Left forelimb (tissue), 1 donor: ENCODE measurements at places on chromosomes 11 and 22.

DNA sequence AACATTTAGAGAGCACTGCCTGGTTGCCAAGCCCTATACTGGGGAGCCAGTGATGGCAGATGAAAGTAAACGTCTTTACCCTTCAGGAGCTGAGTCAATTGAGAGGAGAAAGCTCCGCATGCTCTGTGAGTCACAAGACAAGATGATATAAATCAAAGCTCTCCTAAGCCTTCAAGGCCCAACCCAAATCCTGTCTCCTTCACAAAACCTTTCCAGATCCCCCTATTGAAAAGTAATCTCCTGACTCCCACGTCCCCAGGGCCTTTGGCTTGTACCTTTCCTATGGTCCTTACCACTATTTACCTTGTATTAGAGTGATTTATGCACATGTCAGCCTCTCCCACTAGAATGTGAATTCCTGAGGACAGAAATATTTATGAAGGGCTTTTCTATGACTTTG is 230.1 kb upstream of the TENM4 start:
- no peak for DNase-seq

GRCh38 chr11:48108231-48109045 is 108.2 kb upstream of the OR4B1 start:
- DNase-seq, result peak; percentile 40

- DNase-seq, result no peak
Observed at GRCh38 chr11:77580712-77581337, 8.9 kb upstream of the AQP11 start.

DNA sequence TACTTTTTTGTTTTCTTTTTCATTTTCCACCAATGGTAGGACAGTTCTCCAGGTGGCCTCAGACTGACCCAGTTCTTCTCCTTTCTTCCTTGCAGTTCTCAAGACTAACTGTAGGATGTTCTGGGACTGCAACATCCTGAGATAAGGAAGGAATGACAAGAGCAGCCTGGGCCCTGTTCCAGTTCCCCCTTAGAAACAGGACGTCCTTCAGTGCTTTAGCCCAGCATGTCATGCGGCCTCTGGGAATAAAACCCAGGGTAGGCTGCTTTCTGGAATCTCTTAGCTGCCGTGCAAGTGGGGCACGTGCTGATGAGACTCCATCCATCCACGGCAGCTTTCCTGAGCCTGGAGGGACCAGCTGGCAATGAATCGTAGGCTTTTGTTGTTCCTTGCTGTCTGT is 24.0 kb upstream of the CADM1 start:
- no peak for DNase-seq

DNA sequence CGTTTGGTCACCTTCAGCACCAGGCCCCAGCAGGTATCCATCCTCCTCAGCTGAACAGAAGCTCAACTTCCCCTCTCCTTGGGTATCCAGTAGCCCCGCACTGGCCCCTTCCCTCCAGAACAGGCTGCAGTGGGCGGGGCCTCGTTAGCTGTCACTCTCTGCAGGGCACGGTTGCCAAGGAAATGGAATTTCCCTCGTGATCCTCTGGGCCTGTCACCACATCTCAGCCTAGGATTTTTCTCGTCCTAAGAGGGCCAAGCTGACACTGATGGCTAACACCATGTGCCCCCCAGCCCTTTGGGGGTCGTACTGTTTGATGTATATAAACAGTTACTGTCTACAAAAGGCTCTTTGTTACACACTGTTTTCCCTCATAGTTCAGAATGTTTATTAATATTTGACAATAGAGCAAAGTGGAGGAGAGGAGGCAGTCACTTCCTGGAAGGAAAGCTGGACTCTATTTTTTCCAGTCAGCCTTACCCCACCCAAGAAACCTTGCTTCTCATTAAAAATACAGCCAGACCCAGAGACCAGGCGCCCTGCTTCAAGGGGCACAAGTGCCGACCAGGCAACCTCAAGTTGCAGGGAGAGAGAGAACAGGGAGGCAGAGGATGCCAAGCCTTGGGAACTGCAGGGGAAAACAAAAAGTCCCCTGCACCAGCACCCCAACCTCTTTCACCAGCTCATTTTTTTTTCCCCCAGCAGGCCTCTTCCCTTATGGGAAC is 44.5 kb downstream of the FEZ1 start:
- no peak for DNase-seq

- no peak for DNase-seq
Observed at GRCh38 chr11:88552379-88553062, 215.0 kb upstream of the CTSC start.

DNA sequence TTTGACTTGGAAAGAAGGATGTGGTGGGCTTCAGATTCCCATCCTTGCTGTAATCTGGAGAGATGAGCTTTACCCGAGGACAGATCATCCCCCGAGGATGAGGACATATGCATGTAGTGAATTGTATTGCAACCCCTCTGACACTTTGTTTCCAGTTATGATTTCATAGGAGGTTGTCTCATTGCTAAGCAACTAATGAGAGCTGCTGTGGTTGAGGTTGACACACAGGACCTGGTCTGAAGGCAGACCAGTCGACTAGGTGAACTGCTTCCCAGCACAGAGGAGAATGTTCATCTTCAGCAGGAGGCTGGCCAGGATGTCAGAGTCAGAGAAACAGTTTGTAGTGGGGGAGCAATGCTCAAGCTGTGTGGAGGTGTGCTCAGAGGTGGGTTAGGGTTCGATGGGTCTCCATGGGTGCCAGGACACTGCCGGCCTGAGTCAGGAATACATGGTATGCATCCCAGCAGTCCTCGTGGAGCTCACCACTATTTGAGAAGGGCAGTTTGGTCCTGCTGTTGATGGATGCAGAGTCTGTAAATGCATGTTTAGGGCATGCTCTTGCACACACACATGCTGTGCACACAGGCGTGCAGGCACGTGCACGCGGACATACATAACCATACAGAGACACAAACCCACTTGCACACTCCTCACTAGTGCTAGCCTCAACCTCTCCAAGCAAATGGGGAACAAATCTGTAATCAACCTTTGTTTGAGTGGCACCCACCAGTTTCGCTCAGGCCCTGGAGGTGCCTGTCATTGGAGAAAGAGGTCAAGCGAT is 153.7 kb downstream of the TBC1D22A start:
- DNase-seq, result no peak

DNA sequence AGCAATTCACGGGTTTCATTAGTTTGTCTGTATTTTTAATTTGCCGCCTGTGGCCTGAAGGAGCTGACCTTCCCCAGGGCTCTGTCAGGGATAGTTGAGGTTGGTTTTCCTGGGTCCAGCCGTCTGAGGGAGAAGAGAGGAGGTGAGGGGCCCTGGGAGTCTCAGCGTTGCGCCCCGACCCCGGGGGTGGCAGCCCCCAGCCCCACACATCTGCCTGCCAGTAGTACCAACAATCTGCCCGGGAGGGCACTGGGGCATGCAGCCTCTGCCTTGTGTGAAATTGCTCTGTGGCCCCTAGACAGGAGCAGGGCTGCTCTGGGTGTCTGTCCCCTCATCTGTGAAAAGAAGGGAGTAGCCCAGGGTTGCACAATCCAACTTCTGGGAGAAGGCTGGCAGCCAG is 6.6 kb downstream of the B3GAT1 start:
- DNase-seq, result no peak

DNA sequence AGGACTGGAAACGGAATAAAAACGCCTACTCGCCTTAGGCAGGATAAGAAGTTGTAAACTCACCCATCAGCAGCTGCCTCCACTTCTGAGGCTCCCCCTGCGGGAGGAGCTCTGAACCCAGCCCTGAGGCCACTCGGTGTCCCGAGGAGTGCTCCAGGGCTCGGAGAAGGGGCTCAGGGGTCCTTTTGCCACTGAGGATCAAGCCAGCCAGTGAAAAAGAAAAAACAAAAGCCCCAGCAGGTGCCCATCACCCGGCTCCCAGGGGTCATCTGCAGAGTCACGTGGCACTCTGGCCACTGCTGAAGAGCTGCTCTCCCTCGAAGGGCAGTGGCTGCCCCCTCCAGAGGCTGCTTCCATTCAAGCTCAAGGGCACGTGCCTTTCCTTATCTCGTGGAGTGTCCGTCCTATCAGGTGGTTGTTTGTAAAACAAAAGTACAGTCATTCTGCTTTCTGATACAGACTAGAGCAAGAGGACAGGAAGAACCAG is 29.0 kb downstream of the NUP50 start:
- DNase-seq, result no peak

DNA sequence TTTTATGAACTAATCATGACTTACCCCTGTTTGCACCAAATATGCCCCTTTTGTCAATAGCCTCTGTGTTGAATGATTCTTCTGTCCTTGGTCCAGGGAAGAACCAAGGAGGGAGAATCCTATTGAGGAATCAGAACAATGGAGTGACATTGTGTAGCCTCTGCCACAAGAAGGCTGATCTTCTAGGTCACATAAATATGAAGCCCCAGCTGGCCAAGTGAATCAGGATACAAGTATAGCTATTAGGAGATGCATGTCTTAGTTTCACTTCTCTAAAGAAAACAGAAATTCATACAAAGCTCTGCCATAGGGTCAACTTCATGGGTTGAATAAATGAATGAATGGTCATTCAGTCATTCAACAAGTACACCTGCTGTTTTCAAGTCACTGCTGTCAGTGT is 118.2 kb upstream of the BLID start:
- no peak for DNase-seq

DNA sequence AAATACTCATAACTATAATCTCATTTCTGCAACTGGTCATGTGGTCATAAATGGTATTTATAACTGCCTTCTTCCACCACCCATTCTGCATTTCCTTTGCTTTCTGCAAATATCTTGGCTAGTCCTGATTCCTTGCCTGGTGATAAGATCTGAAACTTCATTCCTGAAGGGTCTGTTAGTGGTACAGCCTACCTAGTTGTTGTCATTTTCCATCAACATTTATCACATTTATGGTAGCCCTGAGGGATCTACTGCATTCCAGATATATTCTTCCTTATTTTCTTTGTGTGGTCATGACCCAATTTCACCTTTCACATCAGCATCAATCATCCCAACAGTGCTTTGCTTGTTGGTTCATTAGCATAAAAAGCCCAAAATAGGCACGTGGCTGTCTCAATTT is 50.1 kb downstream of the DDX6 start:
- no peak for DNase-seq

- no peak for DNase-seq
Observed at GRCh38 chr22:42754658-42755057, 34.0 kb upstream of the A4GALT start.

DNA sequence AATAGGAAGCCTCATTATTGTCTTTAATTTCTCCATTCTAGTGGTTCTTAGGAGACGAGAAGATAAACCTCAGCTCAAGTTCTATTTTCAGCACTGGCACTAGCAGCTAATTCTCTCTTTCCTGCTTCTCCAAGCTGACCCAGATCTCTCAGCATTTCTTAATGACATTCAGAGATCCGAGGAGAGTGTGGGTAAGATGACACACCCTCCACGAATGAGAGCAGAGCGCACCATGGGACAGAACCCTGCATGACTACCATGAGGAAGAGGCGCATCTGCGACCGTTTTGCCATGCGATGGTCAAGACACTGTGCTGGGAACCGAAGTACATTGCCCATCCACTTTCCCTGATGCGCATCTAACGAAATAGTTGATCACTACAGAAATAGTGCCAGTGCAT is 241.8 kb downstream of the LARGE1 start:
- no peak for DNase-seq

- peak; percentile 73 for DNase-seq
Observed at GRCh38 chr11:45285930-45286632, at the start of gene SYT13. SYT13 (minus strand) TSS chr11:45286341; CDS start chr11:45286207, 134 bp downstream.

DNA sequence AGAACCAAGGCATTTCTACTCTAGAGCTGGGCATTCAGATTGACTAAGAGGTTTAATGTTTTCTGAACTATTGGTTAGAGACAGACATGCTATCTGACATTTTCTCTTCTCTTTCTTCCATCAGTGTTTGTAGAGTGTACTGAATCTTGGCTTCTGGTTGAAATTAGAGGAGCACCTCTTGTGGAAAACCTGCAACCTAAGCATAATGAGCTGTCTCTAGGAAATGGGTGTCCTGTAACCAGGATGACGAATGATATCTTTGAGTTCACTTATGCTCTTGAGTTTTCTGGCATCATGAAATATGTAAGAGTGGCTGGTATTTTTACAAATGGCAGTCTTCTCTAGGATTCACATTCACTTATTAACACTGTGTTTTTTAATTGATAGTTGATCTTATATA is 19.4 kb downstream of the OOSP4A start:
- no peak for DNase-seq

DNA sequence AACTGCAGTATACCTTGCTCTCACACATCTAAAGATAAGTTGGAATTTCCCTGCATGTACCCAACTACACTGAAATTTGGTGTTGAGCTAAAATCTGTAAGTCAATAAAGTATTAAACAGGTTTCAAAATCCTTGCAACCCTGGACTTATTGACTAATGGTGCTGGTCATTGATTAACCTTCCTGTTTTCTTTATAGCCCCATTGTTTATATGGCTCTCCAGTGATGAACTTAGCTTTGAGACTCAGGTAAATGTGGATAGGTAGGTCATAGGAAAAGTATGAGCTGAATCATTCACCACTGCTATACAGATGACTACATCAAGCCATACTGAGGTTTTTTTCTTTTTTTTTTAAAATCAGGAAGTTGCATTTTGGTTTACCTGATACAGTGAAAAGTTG is 132.7 kb downstream of the FAT3 start:
- DNase-seq, result no peak

GRCh38 chr11:77886401-77886800 is 65.5 kb downstream of the AAMDC start:
- DNase-seq, result no peak

- no peak for DNase-seq
Observed at GRCh38 chr11:114130115-114130576, 70.6 kb downstream of the ZBTB16 start.

DNA sequence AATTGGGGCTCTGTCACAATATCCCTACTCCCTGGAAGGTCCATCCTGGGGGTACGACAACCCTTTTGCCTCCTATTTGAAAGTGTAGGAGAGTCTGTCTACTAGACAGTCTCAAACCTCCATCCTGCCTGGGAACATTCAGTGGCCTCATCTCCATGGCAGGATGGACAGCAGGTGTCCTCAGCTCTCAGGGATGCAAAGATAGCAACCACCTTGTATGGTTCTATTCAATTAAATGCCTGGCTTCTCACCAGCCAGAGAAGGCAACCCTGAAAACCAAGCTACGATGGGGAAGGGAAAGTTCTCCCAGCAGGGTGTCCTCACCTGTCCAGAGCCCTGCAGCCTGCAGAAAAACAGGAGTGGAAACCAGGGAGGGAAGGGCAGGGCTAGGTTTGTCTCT is 164.9 kb downstream of the MIAT start:
- no peak for DNase-seq

- DNase-seq, result no peak
Observed at GRCh38 chr11:62856333-62856895, 17.0 kb upstream of the WDR74 start.

- no peak for DNase-seq
Observed at GRCh38 chr22:19942157-19943081, 801 bp upstream of the TXNRD2 start.

- peak; percentile 37 for DNase-seq
Observed at GRCh38 chr11:2797741-2798361, 87.7 kb downstream of the CDKN1C start.

DNA sequence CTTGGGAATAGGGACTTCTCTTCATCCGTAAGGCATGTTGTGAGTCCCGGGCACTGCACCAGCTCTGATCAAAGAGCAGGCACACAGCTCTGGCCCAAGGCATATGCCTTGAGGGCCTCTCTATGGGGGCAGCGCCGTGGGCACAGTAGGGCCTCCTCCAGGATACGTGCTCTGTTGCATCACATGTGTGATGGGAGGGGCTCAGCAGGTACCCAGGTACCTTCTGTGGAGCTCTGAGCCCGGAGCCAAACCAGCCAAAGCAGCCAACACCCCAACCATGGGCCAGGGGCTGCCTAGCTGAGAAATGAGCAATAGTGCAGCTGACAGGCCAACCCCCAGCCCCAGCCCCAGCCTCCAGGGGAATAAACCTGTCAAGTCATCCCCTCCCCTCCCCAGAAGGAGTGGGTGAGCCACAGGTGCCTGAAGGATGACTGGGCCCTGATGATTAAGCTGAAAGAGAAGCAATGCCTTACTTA is 79.7 kb upstream of the SHISAL1 start:
- DNase-seq, result peak; percentile 52
